Peyer's patch (tissue), 4 donors: ENCODE measurements at places on chromosomes 5 and 9. TPM values are rescaled to one million over a fixed set of nuclear protein-coding genes. Genes with fewer than 3 reads are reported as not detected.

The TAF11L10 gene
- total RNA-seq, result not detected

DNA sequence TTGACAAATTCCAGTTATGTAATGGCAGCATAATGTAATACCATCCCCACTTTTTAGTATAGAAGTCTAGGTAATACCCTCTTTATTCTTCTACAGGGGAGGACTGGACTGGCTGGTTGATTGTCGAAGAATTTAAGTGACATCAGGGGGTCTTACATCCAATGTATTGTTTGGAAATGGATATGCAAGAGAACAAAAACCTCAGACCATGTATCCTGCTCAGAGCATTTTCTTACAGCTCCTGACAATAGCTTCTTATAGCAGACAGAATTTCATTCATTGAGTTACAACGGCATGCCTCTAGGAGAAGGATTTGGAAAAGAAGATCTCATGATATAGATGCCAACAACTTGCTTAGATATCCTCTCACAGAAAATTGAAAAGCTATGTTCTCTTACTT lies 2032.3 kb downstream of the EFNA5 start:
- no peak for DNase-seq

DNA sequence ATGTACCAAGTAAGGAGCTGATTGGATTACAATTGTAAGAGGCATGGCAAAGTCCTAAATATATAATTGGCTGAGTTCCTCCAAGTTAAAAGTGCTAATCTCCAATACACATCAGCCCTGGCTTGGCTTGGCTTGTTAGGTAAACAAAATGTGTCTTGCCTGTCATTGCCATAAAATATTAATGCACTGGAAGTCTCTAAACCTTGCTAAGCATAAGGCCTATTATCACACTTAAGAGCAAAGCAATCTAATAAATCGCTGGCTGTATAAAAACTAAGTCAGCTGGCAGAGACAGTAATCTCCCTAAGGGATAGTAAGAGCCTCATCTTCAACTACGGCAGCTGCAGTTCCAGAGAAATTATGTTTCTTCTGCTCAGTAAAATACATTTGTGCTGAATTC lies 418.6 kb upstream of the GRAMD2B start:
- DNase-seq, result no peak

DNA sequence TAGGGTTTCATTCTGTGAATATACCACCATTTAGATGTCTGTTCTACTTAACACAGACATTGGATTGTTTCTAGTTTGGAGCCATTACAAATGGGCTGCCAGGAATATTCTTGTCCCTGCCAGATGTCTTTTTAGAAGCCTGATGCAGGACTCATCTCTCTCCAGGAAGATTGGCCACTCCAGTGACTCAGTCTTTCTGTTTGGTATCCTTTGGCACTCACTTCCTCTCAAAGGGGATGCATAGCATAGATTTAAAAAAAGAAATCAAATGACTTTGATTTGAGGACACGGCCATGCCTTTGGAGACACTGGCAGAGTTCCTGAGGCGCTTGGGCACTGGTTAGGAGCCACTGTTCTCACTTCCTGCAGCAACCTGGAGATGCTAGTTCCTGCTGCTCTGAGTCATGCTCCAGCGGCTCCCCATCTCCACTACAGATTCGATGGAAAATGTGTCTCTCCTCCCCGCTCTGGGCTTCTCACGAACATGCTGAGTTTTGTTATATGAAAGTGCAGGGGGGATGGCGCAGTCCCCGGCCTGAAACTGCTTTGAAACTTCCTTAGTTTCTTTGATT lies 3.5 kb upstream of the ZNF366 start:
- DNase-seq, result no peak

- no peak for DNase-seq
Observed at GRCh38 chr9:97910357-97910756, 11.9 kb downstream of the TRMO start.

DNA sequence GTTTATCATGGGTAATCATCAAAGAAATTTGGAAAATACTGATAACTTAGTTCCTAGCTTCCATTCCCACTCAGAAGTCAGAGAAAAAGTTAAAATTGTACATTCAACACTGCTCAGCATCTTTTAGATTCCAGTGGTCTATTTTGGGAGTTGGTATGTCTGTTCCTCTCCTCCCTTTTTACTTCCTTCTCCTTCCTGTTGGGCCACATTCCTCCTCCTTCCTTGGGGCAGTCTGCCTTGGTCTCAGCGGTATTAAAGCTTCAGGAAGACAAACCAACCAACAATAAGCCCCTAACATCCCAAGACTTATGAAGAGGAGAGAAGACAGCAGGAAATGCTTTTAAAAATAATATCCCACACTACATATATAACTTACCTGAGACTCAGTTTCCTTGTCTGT lies 49.9 kb upstream of the SSBP2 start:
- DNase-seq, result no peak
